M059J (cell line): ENCODE measurements at places on chromosomes 5 and 9.
A peak's percentile ranks its signal among the peaks of the same experiment; 100 is the strongest.

DNA sequence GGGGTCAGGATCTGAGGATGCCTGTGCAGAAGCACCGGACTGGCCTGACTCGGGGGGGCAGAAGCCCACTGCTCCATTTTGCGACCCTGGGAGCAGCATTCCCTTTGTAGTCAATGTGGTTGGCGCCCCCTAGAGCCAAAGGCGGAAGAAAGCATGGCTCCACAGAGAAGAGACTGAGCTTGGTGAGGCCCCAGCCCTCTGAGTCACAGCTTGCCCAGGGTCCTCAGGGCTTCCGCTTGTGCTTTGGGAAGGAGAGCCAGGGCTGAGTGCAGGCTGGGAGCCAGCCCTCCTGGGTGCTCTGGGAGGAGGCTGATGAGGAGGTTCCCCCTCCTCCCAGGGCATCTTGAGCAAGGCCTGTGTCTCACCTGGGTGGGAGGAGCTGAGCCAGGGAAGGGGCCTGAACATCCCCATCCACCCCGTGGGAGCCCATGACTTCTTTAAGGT is 5.5 kb upstream of the AQP3 start:
- DNase-seq, result peak; percentile 92

DNA sequence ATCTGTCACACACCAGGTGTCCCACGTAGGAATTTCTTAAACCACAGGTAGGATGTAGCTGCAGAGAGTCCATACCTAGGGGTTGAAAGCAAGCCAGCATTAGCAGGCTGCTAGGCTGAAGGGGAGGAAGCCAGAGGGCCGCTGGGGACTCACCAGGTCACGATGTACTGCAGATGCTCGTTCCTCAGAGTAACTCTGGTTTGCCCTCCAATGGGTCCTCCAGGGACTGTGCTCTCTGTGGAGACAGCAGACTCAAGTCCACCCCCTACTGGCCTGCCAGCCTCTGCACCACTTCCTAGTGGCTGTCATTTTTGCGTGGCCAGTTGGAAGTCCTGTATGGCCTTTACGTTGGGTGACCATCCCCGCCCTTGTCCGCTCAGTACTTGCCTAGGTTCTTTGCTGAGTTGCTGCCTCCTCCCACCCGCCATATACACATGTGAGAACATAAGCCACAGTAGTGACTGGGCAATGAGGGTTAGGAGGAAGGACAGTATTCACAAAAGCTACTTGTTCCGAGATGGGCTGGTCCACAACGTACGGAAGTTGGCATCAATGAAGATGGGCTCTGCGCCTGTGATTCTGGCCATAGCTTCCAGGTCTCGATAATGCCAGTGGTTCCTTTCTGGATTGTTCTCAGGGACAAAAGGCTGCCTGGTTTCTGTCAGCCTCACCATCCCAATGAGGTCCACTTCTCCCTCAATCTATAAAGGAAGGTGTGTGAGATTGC is 4.1 kb downstream of the RPL7A start:
- peak; percentile 54 for DNase-seq

DNA sequence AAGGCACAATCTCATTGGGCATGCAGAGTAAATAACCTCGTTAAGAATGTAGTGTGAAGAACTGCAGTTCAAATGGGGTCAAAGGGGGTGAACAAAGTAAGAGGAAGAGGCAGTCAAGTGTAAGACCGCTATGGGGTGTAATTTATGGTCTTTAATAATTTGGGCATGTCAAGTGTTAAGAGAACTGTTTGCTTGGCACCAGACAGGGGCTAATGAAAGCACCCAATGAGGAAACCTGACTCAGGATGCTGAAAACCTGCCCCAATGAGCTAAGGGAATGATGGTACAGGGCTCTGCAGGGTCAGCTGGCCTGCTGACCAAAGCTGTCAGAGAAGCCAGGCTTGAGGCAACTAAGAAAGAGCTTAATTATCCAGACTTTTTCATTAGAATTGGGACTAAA is 368.1 kb downstream of the DTWD2 start:
- DNase-seq, result no peak

- no peak for DNase-seq
Observed at GRCh38 chr5:108101821-108102220, 280.1 kb downstream of the FBXL17 start.

GRCh38 chr5:57844410-57844809 is 361.8 kb upstream of the ACTBL2 start:
- no peak for DNase-seq

DNA sequence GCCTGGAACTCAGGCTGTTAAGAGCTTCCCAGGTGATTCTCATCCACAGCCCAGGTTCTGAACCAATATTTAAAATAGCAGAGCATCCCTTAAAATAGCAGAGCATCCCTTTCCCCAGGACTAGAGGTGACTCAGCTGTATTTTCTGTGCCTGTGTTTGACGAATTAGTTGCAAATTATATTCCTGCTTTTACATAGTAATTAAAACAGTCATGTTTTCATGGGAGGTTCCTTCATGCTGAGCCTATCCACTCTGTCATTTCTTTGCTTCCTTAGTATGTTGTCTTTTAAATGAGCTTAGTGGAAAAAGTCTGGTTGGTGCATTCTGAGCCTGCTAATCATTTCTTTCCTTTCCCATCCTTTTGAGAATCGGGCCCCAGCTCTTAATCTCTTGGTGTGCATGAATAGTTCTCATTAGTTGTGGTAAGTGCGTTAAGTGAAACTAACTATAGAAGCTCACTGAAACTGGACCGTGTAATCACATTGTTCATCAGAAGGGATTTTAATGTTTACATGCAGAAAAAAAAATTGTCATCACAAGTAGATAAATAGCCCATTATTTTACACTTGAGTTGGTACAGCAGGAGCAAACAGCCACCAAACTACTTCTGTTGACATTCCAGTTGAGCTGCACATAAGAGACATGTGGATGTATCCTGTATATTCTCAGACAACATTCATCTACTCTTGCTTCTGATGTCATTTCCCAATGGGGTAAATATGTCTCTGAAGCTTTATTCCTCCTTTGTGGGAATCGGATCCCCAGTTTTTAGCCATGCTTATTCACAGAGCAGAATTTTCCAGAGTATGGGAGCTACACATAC is 596.9 kb upstream of the WWC1 start:
- peak; percentile 71 for DNase-seq

- DNase-seq, result peak; percentile 86
Observed at GRCh38 chr5:53023969-53024368, 34.8 kb downstream of the ITGA2 start.

DNA sequence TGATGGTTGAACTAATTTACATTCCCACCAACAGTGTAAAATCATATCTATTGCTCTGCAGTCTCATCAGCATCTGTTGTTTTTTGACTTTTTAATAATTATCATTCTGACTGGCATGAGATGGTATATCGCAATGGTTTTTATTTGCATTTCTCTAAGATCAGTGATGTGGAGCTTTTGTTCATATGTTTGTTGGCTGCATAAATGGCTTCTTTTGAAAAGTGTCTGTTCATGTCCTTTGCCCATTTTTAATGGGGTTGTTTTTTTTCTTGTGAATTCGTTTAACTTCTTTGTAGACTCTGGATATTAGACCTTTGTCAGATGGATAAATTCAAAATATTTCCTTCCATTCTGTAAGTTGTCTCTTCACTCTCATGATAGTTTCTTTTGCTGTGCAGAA is 115.2 kb upstream of the CDH12 start:
- no peak for DNase-seq

GRCh38 chr5:84779186-84779585 is 394.5 kb upstream of the EDIL3 start:
- peak; percentile 6 for DNase-seq

- peak; percentile 10 for DNase-seq
Observed at GRCh38 chr5:164651546-164652275, 1146.3 kb downstream of the MAT2B start.

- no peak for DNase-seq
Observed at GRCh38 chr5:133713751-133714150, 101.4 kb upstream of the FSTL4 start.
